Activated naive CD8-positive, alpha-beta T cell treated with anti-CD3 and anti-CD28 coated beads, Interleukin-2, amount 10 ng/mL, durations not matched to agents 7 days and 5 days (primary cell): ENCODE measurements at places on chromosomes 12 and 14. TPM values are rescaled to one million over a fixed set of nuclear protein-coding genes. Genes with fewer than 3 reads are reported as not detected.

DNA sequence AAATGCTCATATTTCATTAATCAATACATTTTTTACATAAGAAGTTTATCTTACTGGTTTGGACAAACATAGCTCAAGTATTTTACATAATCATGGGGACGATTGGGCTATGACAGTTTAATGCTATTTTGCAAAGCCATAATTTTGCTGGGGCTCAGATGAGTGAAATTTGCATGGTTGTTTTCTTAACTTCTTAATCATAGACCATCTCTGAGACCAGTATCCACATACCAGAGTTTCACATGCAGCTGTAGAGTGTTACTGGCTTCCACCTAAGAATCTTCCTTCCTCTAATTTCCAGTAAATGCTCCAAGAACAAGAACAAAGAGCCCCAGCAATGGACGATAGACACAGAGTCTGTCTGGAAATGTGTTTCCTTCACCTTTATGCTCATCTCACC lies 303.0 kb upstream of the TMEM132C start:
- no peak overlapping the region for H3K4me3 ChIP-seq
- no peaks in the 10 kb centered on the region for H3K4me1 ChIP-seq
- no peaks in the 10 kb centered on the region for H3K27me3 ChIP-seq

DNA sequence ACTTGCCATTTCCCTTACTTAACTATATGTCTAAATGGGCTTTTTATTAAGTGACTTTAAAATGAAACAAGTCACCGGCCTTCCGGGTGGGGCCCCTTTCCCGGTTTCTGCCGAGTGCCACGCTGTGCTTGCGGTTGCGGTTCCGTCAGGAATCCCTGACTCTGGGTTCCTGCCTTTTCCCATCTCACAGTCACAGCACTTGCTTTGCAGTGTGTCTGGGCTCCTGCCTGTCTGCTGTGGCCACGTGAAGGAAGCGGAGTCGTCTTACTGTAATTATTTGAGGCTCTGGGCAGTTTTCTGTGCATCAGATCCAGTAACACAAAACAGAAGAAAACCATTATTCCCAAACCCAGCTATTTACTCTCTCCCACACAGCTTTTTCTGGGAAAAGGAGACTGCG lies 44.0 kb upstream of the FRMD6 start:
- no peak overlapping the region for H3K4me3 ChIP-seq
- H3K36me3 ChIP-seq, result no peaks in the 10 kb centered on the region
- DNase-seq, result no peak
- peaks cover 19% of the 10 kb centered on the region for H3K27me3 ChIP-seq

GRCh38 chr12:124902916-124903315 lies 11.5 kb downstream of the UBC start:
- no peak overlapping the region for H3K4me3 ChIP-seq
- H3K27ac ChIP-seq, result no peak overlapping the region
- H3K27me3 ChIP-seq, result no peaks in the 10 kb centered on the region
- peaks cover 17% of the 10 kb centered on the region for H3K4me1 ChIP-seq
- DNase-seq, result no peak

Gene SNAPC1
- total RNA-seq, result 5.1 TPM

Gene NEUROD4
- not detected for total RNA-seq

DNA sequence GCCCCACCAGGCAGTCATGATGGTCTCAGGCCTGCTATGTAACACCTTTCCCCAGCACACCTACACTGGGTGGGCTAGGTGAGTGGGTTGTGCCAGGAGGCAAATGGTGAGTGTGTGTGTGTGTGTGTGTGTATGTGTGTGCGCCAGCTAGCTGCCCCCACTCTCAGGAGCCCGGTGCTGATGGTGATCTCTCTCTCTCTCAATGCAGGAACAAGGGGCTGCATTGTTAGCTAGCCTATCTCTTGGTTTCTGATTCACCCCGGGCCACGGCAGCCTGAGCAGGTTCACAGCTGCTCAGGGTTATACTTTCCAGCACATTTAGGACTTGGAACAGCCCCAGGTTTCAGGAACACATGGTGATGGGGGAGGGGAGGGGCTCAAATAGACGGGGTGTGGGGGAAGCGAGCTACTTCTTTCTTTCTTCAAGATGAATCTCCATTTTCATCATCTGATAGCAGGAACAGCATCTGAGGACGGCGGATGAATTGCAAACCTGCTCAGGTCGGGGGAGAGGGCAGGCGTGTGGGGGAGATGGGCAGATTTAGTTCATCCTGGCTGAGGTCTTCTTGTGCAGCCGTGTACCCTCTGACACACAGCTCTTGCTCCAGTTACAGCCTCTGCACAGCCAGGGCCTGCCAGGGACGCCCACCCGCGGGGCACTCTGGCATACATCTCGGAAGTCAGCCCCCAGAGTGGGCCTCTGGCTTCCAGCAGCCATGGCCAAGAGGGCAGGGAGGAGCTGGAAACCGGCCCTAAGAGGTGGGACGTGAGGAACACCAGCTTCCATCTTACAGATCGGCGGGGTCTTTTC lies 137.6 kb downstream of the ZFP36L1 start:
- no peak for DNase-seq
- H3K4me3 ChIP-seq, result no peak overlapping the region
- no peak overlapping the region for H3K27ac ChIP-seq
- no peaks in the 10 kb centered on the region for H3K27me3 ChIP-seq

GRCh38 chr14:36438883-36439282 lies 81.1 kb downstream of the NKX2-1 start:
- H3K27me3 ChIP-seq, result peaks cover 4% of the 10 kb centered on the region
- no peak for DNase-seq
- no peak overlapping the region for H3K27ac ChIP-seq
- H3K36me3 ChIP-seq, result no peaks in the 10 kb centered on the region

- H3K27ac ChIP-seq, result no peak overlapping the region
- H3K27me3 ChIP-seq, result peaks cover 4% of the 10 kb centered on the region
These were observed 165.1 kb upstream of the CNOT2 start for GRCh38 chr12:70078161-70078560.

DNA sequence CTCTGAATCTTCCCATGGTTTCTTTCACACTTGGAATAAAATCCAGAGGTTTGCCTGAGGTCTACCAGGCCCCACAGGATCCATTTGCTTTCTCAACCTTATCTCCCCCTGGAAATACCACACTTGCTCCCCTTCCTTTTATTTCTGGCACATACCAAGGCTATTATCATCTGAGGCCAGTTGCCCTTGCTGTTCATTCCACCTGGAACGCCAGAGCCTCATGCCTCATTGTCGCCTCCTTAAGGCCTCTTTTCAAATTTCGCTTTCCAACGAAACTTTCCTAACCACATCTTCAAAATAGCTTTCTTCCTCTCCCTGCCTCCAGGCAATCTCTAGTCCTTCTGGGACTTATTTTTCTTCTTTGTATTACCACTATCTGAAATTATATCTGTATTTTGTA lies 11.2 kb upstream of the LRIG3 start:
- no peaks in the 10 kb centered on the region for H3K27me3 ChIP-seq
- H3K4me3 ChIP-seq, result no peak overlapping the region
- H3K4me1 ChIP-seq, result no peaks in the 10 kb centered on the region
- no peak for DNase-seq
- H3K27ac ChIP-seq, result no peak overlapping the region

Gene KCNJ8
- total RNA-seq, result not detected

DNA sequence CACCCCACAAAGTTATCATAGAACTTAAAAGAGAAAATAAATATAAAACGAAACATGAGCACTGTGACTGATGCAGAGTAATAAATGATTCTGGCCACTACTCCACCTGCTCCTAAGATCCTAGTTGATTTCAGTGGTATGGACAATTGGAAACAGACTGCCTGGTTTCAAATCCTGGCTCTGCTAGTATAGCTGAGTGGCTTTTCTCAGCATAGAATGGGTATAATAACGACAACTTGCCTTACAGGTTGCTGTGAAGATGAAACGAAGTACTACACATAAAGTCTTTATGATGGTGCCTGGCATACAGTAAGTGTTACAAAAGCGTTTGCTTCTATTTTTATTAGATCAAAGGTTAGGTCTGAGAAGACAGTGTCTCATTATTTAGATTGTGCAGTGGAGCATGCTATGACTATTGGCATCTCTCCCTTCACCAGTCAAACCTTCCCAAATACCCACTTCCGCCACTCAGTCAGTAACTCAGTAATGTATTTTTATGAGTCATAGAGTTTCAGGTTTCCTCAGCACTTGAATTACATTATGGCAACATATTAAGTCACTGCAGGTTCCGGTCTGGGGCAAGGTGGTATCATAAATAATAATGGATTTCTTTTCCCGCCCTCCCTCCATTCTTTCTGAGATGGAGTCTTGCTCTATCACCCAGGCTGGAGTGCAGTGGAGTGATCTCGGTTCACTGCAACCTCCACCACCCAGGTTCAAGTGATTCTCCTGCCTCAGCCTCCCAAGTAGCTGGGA lies 29.7 kb upstream of the NR2C1 start:
- no peak overlapping the region for H3K4me3 ChIP-seq
- H3K36me3 ChIP-seq, result no peaks in the 10 kb centered on the region
- DNase-seq, result no peak
- no peaks in the 10 kb centered on the region for H3K27me3 ChIP-seq
- H3K4me1 ChIP-seq, result peaks cover 4% of the 10 kb centered on the region

Gene RAD51AP1
- total RNA-seq, result 44.6 TPM

GRCh38 chr12:57624441-57625220 lies 8.4 kb downstream of the B4GALNT1 start:
- H3K27ac ChIP-seq, result no peak overlapping the region
- no peaks in the 10 kb centered on the region for H3K36me3 ChIP-seq
- H3K27me3 ChIP-seq, result peaks cover 97% of the 10 kb centered on the region
- peaks cover 21% of the 10 kb centered on the region for H3K4me1 ChIP-seq
